Mesangial cell (primary cell): ENCODE measurements at places on chromosomes 2 and 18. TPM values are rescaled to one million over a fixed set of nuclear protein-coding genes. Genes with fewer than 3 reads are reported as not detected.

The SPIRE1 gene
- total RNA-seq = 13.9 and 24.2 TPM in 2 replicates

The UGT1A8 gene
- not detected in 2 replicates for total RNA-seq

The UGT1A3 gene
- total RNA-seq = not detected in 2 replicates

The G6PC2 gene
- not detected in 2 replicates for total RNA-seq

The C2orf66 gene
- under 0.01 TPM in 1 of 2 replicates, not detected in the other for total RNA-seq

The LBX2 gene
- 1.5 and 6.7 TPM in 2 replicates for total RNA-seq

The RAB3GAP1 gene
- total RNA-seq = 16.1 and 20.3 TPM in 2 replicates

The PIK3C3 gene
- total RNA-seq = 20.2 and 26.5 TPM in 2 replicates

The AOX1 gene
- 1.5 and 9.3 TPM in 2 replicates for total RNA-seq

The UGT1A9 gene
- 0.13 and 0.16 TPM in 2 replicates for total RNA-seq

The TBR1 gene
- total RNA-seq = not detected in 2 replicates

The ALKAL2 gene
- total RNA-seq = 0.25 TPM in 1 of 2 replicates, not detected in the other

The IL36RN gene
- not detected in 2 replicates for total RNA-seq

The MYO5B gene
- total RNA-seq = 12.2 and 24.6 TPM in 2 replicates

The C1GALT1C1L gene
- 0.33 and 1.1 TPM in 2 replicates for total RNA-seq

The SATB2 gene
- total RNA-seq = 1.6 and 3.5 TPM in 2 replicates

The SEMA4C gene
- 24.6 and 50.6 TPM in 2 replicates for total RNA-seq

The CFC1 gene
- not detected in 2 replicates for total RNA-seq

The CYS1 gene
- 3.4 and 16.9 TPM in 2 replicates for total RNA-seq

The ALK gene
- total RNA-seq = not detected in 2 replicates
